T-cell (primary cell): ENCODE measurements at places on chromosomes 5 and 9.

DNA sequence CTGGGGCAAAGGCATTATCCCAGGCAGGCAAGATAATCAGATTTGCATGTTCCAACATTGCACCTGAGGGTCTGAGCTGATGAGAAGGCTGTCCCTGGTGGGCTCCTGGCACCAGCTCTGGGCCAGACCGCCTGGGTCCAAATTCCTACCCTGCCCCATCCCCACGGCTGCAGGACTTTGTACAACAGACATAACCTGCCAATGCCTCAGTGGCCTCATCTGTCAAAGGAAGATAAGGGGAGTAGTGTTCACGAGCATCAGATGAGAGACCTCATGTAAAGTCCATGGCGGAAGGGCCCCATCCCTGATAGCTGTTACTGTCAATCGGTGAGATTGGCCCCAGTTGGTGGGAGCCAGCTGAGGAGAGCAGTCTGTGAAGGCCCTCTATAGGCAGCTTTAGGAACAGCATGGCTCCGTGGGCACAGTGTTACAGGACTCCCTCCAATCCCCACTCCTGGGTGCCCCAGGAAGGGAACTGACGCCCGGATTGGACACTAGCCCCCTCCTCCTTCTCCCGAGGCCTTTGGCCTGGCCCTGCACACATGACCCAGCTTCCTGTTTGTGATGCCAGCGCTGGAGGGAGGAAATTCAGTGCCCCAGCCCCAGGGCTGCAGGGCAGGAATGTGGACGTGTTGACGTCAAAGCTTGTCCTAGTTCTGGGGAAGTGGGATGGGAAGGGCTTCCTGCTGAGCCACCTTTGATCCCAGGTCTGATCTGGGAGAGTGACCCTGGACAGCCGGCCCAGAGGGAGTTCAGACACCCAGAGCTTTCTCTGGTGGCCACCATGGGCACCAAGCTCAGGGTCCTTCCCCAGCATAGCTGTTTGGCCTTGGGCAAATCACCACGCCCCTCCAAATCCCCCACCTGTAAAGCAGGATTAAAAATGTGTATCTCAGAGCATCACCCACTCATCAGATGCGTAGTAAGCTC, 56.2 kb downstream of the DUSP1 start:
- peak; percentile 28 for DNase-seq

DNA sequence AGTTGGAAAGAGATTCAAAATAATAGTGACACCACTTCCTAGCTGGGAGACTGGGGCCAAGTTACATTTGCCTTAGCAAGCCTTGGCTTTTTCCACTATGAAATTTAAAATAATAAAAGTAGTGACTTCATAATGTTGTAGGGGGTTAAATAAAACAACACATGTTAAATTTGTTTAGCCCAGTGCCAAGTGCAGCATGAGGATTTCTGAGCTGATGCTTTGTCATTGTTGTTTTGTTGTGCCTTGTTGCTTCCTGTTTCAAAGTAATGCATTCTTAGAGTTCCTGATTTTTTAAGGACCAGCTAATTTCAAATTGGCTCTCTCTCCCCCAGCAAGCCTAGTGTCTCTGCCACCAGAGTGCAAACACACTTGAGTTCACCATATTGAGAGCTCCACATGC, 270.7 kb upstream of the PAPPA start:
- DNase-seq: no peak

DNA sequence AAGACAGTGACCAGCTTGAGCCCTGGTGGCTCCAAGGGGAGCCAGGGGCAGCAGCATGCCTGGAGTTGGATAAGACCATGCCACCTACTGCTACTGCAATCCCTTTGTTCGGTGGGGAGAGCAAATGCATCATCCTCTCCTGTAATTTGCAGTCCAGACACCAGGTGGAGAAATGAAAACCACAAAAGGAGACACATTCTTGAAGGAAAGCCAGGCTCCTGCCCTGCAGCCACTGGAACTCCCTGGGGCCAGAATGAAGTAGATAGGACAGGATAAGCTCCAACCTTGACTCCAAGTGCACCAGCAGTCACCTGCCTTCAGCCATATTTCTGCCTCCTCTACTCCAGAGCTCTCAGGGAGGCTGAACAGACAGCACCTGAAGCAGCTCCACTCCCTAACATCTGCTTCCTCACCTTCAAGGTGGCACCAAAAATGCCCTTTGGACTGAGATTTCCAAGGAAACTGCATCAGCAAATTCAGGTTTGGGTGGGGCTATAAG, 65.1 kb upstream of the IQGAP2 start:
- peak; percentile 30 for DNase-seq

- DNase-seq: no peak
These were observed 194.0 kb downstream of the CRB2 start for GRCh38 chr9:123550012-123550411.

DNA sequence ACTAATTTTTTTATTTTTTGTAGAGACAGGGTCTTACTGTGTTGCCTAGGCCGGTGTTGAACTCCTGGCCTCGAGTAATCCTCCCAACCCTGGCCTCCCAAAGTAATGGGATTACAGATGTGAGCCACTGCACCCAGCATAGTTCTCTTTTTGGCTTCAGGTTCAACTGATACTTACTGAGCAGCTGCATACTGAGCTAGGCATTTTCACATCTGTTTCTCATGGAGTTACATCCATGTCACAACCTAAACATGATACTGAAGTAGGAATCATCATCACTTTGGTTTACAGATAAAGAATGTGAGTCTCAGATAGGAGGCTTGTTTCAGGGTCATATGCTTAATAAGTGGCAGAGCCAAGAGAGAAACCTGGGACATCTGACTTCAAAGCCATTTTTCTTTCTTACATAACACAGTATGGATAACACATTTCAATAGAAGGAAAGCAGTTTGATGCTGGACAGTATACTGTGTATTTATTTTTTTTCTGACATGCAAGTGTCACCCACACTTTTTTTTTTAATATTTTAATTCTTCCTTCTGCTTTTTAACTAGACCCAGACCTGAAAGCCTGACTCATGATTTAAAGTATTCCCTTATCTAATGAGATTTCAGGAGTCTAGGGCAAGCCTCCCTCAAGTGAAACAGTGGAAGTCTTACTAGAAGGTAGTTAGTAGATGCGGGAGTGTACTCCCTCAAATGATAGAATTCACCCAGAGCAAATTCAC, 90.8 kb downstream of the HACD4 start:
- DNase-seq: no peak

- DNase-seq: no peak
These were observed 13.6 kb upstream of the NINJ1 start for GRCh38 chr9:93147632-93148031.

GRCh38 chr5:57816108-57816507, 333.5 kb upstream of the ACTBL2 start:
- no peak for DNase-seq

DNA sequence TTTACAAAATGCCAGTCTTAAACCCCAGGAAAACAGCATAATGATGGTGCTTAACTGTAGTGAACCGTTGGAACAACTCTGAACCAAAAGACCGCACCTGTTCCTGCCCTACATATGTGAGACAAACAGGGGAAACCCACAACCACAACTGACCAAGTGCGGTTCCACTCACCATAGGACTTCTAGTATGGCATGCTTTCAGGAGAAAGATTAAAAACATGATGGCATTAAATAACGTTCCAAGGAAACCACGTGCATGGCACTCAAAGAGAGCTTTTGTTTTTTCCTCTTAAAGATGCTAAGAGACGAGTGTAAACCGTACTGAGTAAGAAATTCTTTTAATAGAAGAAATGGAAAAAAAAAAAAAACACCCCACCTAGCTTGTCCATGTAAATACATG, 119.8 kb downstream of the SSBP2 start:
- no peak for DNase-seq

GRCh38 chr5:2387634-2388325, 363.7 kb downstream of the IRX2 start:
- no peak for DNase-seq

- no peak for DNase-seq
These were observed 28.8 kb downstream of the CAMK4 start for GRCh38 chr5:111252799-111253545.

GRCh38 chr5:137752905-137753690, 1.1 kb downstream of the HNRNPA0 start:
- peak; percentile 10 for DNase-seq

DNA sequence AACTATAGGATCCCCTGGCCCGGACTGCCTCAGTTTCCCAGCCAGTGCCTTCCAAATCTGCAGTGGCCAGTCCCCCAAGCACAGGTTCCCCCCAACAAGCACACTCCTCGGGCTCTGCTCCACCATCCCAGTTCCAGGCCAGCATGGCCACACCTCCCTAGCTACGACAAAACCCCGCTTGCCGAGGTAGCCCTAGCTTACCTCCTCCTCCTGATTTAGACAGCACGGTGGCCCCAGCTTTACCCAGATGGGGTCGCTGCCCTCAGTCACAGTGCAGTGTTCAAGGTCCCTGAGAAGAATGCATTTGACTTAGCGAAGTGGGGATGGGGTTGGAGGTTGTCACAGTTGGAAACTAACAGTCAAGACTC, 40.8 kb upstream of the GARNL3 start:
- no peak for DNase-seq

GRCh38 chr5:169160405-169160901, 140.5 kb downstream of the SLIT3 start:
- DNase-seq: no peak

GRCh38 chr5:321726-322251, 275 bp downstream of the AHRR start:
- no peak for DNase-seq
